ENCODE measurements at places on chromosomes 12 and 14.

- no peak for DNase-seq
These were observed 246.1 kb upstream of the CRY1 start for GRCh38 chr12:107339487-107339886.

DNA sequence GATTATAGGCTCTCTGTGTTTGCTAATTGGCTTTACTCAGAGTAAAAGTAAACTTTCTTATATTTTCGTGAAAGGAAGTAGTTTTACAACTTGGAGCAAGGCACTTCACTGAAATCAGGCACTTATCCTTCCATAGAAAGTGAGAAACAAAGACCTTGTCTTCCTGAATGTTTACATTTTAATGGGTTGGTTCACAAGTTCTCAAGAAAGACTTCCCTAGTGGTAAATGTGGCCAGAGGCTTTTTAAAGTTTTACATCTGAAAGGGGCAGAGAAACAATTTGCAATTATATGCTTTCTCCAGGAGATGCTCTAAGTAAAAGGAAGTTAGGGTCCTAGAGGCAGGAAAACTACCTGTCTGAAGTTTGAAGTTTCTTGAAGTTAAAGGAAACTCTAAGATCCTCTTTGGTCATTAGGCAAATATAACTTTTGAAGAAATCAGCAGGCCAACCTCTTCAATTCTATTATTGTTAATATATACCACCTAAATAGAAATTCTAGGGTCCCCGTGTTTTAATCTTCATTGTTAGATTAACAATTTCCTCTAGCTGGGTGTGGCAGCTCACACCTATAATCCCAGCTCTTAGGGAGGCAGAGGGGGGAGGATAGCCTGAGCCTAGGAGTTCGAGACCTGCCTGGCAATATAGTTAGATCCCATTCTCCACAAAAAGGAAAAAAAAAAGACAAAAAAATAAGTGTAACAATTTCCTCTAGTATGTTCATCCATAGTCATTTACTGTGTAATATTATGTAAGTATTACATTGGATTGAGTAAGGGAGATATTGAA, 644.9 kb upstream of the FOXG1 start:
- DNase-seq: no peak

DNA sequence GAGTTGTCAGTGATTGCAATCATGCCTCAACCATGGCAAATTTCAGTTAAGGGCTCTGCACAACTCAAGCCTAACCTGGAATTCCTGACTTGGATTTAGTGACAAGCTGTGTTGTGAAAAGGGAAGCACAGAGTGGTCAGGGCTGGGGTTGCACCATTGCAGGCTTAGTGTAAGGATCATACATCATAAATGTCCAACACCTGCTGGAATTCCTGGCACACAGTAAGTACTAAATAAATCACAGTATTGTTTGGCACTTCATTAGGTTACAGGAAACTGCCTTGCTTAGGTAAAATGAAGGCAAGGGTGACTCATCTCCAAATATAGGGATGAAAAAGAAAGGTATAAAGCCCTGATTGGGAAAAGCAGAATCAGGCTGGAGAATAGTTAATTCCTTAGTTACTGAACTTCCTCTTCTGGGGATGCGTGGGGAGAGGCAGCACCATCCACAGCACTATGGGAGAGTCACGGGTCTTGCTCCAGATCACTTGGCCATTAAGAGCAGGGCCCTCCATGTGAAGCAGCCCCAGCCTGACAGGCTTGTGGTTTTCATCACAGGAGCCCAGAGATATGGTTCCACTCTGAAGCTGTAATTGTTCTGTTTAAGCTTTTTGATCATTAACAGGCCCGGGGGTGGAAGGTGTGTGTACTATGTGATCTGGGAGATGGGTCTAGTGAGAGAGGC, 39.7 kb downstream of the SLC8A3 start:
- DNase-seq: no peak

DNA sequence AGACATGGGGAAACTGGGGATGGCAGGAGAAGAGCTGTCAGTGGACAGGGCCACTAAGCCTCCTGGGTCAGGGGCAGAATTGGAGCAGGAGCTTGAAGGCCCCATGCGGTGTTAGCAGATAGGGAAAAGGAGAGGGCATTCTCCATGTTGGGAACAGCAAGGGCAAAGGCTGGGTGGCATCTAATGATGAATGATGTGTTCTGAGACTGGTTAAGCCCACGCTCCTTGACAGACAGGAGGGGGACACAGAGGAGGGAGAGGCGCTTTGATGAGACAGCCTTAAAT, 63.0 kb downstream of the CLMN start:
- no peak for DNase-seq

DNA sequence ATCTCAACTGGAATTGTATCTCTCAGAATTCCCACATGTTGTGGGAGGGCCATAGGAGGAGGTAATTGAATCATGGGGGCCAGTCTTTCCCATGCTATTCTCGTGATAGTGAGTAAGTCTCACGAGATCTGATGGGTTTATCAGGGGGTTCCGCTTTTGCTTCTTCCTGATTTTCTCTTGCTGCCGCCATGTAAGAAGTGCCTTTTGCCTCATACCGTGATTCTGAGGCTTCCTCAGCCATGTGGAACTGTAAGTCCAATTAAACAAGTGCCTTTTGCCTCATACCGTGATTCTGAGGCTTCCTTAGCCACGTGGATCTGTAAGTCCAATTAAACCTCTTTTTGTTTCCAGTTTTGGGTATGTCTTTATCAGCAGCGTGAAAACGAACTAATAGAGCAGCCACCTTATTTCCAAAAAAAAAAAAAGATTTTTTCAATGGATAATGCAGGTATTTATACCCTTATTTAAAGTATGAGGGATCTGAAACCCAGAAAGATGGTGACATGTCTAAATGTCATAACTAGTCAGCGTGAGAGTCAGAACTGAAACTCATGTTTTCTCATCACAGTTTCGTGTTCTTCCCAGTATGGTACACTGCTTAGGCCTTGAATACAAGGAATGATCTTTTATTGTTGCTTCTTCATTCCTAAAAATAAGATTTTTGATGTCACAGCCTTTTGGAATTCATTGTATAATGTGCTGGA, 89.6 kb downstream of the ERC1 start:
- no peak for DNase-seq

- no peak for DNase-seq
These were observed 163.5 kb downstream of the MON2 start for GRCh38 chr12:62629971-62630739.

DNA sequence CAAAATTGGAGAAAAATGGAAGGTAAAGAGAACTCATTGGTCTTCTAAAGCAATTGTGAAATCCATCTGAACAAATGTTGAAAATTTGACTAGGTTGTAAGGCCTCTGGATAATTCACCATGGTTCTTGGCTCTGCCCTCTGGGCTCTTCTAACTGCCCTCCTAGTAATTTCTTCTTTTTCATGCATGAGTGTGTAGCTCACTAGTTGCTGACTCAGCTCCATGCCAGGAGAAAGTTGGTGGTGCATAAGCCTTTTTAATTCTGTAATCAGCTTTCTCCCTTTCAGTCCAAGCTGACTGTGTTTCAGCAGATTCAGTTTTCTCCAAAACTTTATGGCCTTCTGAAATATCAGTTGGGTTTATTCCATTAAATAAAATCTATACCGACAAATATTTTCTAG, 877.8 kb upstream of the ATXN7L3B start:
- DNase-seq: no peak

- DNase-seq: no peak
These were observed 1102.8 kb downstream of the BCL11B start for GRCh38 chr14:98169170-98169587.

GRCh38 chr12:112950701-112951100, 12.4 kb downstream of the OAS3 start:
- no peak for DNase-seq

GRCh38 chr14:54047645-54048308, 91.2 kb upstream of the BMP4 start:
- no peak for DNase-seq

DNA sequence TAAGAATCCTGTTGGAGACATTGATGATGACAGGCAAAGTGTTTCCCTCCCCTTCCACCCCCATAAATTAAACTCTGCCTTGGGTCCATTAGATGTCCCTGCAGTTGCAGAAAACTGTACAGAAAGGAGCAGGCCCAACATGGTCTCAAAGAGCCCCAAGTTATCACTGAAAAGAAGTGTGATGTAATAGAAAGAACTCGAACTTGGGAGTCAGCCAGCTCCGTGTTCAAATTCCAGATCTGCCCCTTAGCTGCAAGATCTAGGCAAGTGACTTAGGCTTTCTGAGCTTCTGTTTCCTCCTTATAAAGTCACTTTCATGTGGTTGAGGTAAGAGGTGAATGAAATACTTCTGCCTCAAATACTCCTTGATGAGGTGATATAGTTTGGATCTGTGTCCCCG, 49.6 kb upstream of the CEP83 start:
- DNase-seq: no peak

DNA sequence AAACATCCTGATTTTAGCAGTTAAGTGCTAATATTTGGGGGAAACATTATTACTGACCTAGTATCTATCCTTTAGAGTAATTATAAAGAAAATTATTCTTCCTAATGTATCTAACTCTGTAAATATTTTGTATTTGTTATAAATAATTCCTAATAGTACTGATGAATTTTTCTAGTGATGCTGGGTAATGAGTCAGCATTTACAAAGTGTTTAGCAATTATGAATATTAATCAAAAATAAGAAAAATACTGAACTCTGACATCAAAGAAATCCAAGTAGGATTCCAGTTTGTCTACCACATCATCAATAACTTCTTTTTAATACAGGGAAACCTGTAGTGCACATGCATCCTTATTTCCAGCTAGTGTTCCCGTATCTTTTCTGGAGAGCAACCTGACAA, 9.0 kb downstream of the NAP1L1 start:
- no peak for DNase-seq

GRCh38 chr12:40104461-40105264, 1.2 kb downstream of the SLC2A13 start:
- DNase-seq: no peak

DNA sequence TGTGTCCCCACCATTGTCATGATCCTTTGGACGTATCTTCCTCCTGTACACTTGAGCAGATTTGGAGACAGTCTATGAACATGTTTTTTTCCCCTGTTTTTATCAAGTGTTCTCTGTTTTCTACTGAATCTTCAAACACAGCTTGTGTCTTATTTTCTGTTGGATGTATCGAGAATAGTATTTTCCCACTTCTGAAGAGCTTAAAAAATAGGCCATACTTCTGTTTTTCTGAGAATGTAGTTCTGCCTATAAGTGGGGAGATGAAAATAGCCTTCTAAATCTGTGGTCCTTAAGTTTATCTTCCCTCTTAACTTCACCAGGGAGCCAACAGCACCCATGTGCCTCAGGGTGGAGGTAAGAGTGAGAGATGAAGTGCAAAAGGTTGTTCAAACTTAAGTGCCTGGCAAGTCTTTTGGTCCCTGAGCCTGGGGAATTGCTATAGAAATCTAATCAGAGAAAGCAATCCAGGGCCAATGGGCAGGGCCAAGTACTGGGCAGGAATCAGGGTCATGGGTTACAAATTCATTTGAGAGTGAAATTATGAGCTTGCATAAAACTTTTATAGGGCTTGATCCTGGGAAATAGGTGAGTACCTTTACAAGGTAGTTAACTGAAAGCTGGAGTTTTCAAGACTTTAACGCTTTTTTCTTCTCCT, 58.9 kb downstream of the ARF6 start:
- DNase-seq: no peak

DNA sequence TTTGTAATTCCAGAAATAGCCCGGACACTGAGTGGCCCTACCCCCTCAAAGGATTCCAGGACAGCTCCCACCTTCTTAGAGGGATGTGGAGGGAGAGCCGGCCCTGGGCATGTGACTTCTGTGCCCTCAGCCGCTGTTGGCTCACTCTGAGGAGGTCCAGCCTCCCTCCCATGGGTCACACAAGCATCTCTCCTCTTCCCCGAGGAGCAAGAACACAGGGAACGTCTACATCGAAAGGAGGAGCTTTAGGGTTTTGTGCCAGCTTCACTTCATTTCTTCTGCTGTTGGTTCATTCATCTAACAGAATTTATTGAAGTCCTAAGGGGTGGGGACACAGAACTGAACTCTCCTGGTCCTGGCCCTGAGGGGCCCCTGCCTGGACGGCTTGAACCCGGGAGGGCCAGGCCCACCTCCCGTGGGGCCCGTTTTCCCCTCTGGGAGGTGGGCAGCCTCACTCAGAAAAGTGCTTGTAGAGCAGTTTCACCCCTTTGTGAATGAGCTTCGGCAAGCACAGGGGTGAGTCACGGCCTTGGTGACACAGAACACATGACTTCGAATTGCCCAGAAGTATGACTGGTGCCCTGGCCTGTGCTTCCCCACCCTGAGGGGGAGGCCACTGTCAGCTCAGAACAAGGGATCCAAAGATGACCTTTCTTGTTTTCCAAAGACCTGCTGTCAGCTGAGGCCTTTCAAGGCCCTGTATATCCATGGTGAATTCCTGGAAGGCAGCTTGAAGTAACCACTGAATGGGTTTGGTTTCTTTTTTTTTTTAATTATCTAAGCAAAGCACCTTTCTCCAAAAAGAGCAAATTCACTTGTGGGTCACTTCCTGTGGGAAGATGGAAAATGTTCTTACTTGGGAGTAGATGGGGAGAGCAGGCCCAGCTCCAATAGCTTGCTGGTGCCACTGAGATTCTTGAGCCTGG, 39.2 kb downstream of the NFKBIA start:
- DNase-seq: peak; percentile 80

GRCh38 chr14:99426265-99426664, 54.4 kb downstream of the SETD3 start:
- no peak for DNase-seq
